LoVo (cell line): ENCODE measurements at places on chromosomes 3 and 15.

GRCh38 chr3:42130007-42130328 lies 38.8 kb downstream of the TRAK1 start:
- DNase-seq: no peak

DNA sequence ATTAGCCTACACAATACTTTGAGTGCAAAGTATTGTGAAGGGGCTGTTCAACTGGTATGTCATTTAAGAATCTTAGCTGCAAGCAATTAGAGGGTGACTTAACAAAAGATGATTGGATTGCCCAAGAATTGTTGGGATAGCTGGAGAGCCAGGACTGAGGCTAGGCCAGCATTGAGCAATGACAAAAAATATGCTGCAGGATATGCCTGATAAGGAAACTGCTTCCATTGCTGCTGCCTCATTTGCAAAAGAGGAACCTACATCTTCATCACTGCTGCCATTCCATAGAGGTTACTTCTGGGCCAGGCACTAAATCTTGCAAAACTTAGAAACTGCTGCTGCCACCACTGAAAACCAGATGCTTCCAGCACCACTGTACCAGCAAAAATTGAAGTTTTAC lies 108.0 kb upstream of the TBC1D5 start:
- no peak for DNase-seq

DNA sequence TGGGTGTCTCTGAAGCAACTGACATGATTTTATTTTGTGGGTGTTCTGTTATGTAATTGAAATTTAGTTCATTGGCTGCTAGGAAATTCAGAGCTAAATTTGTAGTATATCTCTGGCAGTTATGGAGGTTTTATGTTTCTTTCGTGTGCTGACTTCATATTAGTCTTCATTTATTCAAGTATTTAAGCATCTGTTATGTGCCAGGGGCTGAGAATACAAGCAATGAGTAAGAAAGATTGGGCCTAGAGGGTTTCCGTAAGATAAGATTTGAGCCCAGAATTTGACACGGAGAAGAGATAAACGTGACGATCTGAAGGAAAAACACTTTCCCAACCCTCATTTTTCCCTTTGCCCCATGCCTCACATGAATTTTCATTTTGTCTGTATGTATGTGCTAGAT lies 75.2 kb upstream of the ACKR4 start:
- DNase-seq: no peak

GRCh38 chr3:126381966-126382365 lies 12.7 kb upstream of the CFAP100 start:
- no peak for DNase-seq

DNA sequence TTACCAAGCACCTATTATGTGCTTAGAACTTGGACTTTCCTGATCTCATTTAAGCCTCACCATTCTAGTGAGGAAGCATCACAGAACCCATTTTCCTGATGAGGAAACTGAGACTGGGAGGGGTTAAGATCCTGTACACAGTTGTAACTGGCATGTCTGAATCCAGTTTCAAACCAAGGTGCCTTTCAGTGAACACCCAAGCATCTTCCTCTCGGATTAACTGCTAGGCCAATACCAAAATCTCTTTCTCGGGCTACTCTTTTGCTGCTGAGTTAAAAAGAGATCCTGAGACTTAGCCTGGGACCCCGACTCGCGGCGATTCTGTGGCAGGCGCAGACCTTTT lies 578 bp upstream of the CEMIP start:
- no peak for DNase-seq

GRCh38 chr3:181782306-181782954 lies 70.7 kb downstream of the SOX2 start:
- DNase-seq: no peak

DNA sequence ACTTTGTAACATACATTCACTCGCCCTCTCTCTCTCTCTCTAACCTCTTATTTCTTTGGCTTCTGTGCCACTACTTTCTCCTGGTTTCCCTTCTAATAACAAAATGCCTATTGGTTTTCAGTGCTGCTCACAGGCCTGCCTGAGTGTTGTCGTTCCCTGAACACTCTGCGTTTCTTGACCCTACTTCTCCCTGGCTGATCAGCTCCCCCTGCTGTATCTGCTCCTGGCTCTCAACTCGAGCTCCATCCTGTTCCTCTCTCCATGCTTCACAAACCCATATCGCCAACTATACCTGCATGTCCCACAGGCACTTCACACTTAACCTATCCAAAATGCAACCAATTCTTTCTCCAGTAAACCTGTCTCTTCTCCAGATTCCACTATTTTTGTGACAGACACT lies 111.4 kb downstream of the OPA1 start:
- no peak for DNase-seq

- DNase-seq: no peak
Observed at GRCh38 chr3:50495609-50496423, 7.6 kb downstream of the CACNA2D2 start.

- DNase-seq: peak; percentile 47
Observed at GRCh38 chr3:127652246-127652995, 20.3 kb upstream of the ABTB1 start.

GRCh38 chr3:167798443-167798842 lies 62.9 kb downstream of the SERPINI1 start:
- DNase-seq: no peak

DNA sequence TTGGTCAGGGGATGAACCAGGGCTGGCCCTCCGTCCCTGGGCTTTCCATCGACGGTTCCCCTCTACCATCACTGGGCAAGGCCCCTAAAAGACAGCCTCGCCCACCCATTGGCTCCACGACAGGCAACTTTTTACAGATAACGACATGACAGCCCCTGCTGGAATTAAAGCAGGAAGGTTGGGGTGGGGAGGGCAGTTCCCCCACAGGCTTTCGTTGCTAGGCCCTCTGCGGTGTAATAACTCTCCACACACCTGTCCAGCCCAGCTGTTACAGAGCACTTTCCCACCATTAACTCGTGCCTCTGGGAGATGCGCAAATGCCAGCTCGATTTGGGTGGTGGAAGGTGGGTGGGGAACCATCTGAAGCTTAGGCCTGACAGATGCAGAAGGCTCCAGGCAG lies 264.2 kb upstream of the TLE3 start:
- no peak for DNase-seq

DNA sequence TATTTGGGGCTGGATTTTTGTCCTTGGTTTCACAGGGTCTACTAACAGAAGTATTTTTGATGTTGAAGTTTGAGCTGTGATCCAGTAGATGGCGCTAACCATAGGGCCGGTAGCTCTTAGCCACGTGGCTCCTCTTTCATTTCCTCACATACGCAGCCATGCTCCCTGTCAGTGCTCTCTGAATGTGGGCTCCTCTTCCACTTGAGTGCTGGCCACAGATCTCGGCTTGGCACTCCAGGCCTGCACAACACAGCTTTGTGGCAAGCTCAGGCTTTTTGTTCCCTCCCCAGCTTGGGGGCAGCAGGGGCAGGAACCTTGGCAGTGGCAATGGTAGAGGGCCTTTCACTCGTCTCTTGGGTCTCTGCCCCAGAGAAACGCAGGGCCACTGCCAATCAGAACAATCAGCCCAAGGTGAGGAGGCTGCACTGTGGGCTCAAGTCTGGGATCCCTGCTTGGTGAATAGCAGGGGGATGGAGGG lies 18.6 kb upstream of the DNAAF4 start:
- DNase-seq: peak; percentile 55

GRCh38 chr15:31214158-31214863 lies 112.3 kb upstream of the KLF13 start:
- DNase-seq: no peak

DNA sequence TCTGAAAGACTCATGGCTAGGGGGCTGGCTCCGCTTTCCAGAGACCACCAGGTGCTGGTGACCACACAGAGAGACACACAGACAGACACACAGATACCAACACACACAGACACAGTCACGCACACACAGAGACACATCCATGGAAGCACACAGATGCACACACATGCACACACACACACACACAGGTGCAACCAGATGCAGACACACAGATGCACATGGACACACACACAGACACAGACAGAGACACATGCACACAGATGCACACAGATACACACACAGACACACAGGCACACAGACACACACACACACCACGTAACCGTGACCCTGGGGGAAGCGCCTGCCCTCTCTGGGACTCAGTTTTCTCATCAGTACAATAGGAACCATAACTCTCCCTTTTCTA lies 132.2 kb downstream of the WNT7A start:
- no peak for DNase-seq

DNA sequence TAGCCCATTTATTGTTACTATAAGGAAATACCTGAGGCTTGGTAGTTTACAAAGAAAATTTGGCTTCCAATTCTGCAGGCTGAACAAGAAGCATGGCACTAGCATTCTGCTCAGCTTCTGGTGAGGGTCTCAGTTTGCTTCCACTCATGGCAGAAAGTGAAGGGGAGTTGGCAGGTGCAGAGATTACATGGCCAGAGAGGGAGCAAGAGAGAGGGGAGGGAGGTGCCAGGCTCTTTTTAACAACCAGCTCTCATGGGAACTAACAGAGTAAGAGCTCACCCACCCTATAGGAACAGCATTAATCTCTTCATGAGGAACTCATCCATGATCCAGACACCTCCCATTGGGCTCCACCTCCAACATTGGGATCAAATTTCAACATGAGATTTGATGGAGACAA lies 437.9 kb downstream of the CHL1 start:
- DNase-seq: no peak

DNA sequence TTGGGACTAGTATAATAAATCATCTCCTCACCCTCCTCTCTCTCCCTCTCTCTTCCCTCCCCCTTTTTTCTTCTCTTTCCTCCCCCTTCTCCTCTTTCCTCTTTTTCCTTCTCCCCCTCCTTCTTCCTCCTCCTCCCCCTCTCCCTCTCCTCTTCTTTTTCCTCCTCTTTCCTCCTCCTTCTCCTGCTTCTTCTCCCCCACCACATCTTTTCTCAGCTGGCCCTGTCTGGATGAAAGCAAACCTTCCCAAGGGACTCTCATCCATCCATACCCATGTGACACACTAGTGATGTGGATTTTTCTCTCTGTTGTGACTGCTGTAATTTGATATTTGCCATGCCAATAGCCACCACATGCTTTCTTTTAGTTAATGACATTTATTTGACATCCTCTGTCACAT lies 127.2 kb downstream of the EBLN2 start:
- DNase-seq: no peak

DNA sequence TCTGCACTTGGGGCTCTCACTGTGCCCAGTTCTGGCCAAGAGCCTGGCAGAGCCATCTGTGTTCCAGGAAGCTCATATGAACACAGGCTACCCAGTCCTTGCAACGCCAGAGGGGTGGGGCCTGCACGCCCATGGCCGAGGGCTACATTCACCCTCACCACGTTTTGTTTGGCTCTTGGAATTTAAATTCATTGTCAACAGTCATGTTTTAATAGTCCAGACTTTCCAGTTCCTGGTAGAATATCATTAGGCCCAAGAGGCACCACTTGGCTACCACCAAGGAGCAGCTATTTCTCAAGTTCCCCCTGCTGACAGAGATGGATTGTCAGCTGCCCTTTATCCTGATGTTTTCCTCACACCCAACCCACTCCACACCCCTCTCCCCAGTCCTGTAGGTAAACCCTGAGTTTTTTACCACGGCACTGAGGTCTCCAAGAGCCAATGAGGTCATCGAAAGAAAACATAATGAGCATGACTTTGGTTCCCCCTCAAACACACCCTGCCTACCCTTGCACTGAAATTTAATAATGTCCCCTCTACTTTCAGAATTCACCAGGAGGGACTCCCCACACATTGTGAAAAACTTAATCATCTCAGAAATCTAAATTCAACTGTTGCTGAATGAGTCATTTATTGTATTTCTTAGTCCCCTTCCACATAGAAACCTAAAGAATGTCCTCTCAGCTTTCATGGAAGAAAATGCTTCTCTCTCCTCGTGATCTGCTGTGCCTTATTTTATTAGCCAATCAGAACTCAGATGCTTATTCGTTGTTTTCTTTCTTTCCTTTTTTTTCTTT lies 125.1 kb downstream of the SHQ1 start:
- no peak for DNase-seq

- no peak for DNase-seq
Observed at GRCh38 chr3:146052056-146052790, 108.8 kb downstream of the PLOD2 start.

- peak; percentile 14 for DNase-seq
Observed at GRCh38 chr3:195385526-195385925, 57.3 kb downstream of the ACAP2 start.

GRCh38 chr3:36543276-36543997 lies 163.1 kb downstream of the STAC start:
- DNase-seq: no peak

DNA sequence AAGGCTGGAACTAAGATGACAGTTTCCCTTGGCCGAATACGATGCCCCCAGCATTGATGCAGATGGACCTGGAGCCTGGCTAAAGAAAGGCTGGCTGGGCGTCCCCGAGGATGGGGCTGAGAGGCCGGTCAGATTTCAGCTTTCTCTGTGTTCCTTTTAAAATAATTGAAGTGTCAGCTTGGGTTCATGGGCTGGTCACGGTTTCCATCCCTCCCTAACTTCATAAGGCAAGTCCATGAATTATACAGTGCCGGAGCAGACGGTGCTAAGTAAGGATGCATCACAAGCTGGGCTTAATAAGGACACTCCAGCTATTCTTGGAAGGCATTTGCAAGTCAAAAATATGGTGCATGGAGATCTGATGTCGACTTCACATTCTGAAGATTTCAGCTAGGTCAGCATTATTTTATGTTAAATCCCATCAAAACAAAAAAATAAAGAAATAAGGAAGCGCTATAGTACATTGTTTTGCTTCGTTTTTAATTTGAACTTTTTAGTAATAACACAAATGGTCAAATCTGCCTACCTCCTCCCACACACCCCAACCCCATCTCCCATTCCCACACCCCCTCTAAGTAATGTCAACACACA lies 220.8 kb downstream of the RPLP1 start:
- no peak for DNase-seq

GRCh38 chr3:48344867-48345507 lies 11.5 kb upstream of the SPINK8 start:
- no peak for DNase-seq

GRCh38 chr15:65927545-65927944 lies 58.3 kb downstream of the RAB11A start:
- no peak for DNase-seq

- no peak for DNase-seq
Observed at GRCh38 chr3:191217301-191217700, 18.3 kb downstream of the OSTN start.

GRCh38 chr15:75720787-75721479 lies 8.3 kb upstream of the CSPG4 start:
- DNase-seq: peak; percentile 86

DNA sequence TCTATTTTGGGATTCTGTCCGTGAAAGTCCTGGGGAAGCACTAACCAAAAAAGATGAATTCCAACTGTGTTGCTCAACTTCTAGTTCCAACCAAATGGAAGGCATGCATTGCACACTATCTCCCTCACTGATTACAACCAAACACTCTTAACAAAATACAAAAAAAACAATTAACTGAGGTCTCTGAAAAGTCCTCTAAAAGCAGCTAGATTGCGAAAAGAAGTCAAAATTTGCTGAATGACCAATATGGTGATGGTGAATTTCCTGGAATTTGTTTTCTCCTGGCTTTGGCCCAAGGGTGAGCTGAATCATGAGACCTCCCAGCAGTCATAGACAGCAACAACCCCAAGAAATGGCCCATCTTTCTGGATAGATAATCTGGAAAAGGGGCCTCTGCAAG lies 28.3 kb downstream of the CYP19A1 start:
- no peak for DNase-seq

- no peak for DNase-seq
Observed at GRCh38 chr15:29765898-29766527, 56.3 kb downstream of the TJP1 start.

- no peak for DNase-seq
Observed at GRCh38 chr3:77667901-77668300, 628.0 kb downstream of the ROBO2 start.

- no peak for DNase-seq
Observed at GRCh38 chr15:37873336-37873735, 61.1 kb upstream of the TMCO5A start.

- no peak for DNase-seq
Observed at GRCh38 chr3:66140106-66140505, 80.7 kb upstream of the SLC25A26 start.
